ENCODE measurements at places on chromosomes 12 and 14. TPM values are rescaled to one million over a fixed set of nuclear protein-coding genes. Genes with fewer than 3 reads are reported as not detected.
A peak's percentile ranks its signal among the peaks of the same experiment; 100 is the strongest.

PTGR2 gene
- total RNA-seq = 4.5 TPM

BBS10 gene
- 11.2 TPM for total RNA-seq

MGP gene
- 0.81 TPM for total RNA-seq

PRH2 gene
- not detected for total RNA-seq

ADAM21 gene
- total RNA-seq = not detected

- no peak for DNase-seq
Observed at GRCh38 chr14:61140872-61141271, 140.3 kb downstream of the TMEM30B start.

DNA sequence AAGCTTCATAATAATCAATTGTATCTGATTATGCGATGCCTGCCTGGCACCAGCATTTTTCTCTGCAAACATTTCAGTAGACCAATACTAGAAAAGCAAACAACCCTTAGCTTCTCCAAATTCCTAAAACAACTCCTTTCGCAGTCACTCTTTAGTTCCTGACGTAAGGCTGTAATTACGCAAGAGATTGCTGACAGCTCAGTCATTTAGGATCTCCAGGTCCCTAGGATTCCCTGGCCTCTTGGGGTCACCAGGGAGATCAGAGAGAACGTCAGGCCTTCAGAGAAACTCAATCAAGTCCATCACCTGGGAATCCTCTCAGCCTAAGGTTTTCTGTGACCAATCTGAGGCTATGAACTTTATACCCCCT lies 390.6 kb downstream of the PAWR start:
- no peak for DNase-seq

GRCh38 chr12:26195250-26195640 lies at the start of gene SSPN:
Gene SSPN (plus strand): TSS chr12:26195573. CDS start chr12:26195673, 100 bp downstream.
- DNase-seq = no peak

GRCh38 chr12:103441437-103442181 lies 54.2 kb downstream of the C12orf42 start:
- peak; percentile 89 for DNase-seq
